H54 (cell line): ENCODE measurements at places on chromosomes 16 and 17.

DNA sequence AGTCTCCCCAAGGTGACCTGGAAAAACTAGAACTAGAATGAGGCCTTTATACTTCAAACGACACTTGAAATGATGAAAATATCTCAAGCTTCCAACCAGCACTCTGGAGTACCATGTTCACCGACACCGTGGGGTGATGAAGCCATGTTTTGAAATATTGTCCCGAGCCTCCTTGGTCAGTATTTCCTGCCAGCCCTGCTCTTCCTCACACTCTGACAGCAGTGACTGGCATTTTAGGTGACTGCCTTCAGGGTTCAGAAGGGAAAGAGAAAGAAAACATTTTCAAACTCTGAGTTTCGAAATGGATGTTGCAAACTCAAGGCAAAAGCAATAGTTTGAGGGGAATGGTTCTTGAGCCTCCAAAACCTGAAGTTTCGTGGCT, 39.3 kb upstream of the IRX6 start:
- DNase-seq, result no peak

DNA sequence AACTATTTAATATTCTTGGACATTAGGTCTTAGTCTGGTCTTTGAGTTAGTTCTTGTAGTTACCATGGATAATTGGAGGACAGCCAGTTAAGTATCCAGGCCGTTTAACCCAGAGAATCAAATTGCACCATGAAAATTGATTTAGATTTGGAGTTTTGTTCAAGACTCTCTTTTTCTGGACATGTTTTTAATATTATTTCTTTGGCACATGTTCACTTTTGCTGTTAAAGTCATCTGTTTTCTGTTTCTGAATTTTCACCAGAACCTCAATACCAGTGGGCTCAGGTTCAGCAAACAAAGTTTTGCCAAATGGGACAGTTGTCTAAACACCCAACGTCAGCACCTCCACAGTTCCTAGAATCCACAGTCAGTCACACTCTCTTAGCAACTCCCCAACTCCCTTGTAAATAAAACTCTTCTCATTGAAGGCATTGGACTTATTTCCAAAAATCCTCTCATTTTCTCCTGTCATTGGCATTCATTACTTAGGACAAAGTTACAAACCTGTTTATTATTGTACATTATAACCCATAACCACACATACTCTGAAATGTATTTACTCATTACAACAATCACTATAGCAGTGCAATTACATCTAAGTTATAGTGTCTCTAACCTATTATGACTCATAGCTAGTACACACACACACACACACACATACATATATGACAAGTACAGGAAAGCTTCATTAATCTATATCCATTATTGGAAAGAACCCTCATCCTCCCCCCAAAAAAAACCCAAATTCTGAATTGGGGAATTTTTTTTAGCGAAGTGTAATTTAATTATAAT, 33.5 kb upstream of the DNAH9 start:
- DNase-seq, result no peak

DNA sequence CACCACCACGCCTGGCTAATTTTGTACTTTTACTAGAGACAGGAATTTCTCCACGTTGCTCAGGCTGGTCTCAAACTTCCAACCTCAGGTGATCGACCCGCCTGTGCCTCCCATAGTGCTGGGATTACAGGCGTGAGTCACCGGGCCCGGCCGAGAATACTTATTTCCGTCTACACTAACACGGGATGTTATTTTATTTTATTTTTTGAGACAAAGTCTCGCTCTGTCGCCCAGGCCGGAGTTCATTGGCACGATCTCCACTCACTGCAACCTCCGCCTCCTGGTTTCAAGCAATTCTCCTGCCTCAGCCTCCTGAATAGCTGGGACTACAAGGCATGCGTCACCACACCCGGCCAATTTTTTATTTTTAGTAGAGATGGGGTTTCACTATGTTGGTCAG, 9.5 kb upstream of the PDXDC1 start:
- no peak for DNase-seq

GRCh38 chr17:27825459-27825858, 25.1 kb upstream of the NOS2 start:
- no peak for DNase-seq

- no peak for DNase-seq
These were observed 44.4 kb downstream of the ZNF778 start for GRCh38 chr16:89261691-89262563.

DNA sequence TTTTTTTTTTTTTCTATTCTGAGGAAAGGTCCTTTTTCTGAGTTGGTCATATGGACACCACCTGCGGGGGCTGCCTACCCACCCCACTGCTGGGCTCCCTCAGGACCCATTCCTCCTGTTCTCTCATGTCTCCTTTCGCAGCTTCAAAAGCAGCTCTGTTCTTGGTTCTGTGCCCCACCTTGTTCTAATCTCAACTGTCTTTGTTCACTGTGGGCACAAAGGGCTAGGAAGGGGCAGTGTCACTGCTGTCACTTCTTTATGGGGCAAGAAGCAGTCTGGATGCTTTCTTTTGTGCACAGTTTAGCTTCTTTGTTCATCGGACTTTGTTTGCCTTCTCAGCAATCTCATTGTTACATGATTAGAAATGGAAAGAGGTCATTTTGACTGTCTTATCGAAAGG, 7.1 kb downstream of the GOSR2 start:
- no peak for DNase-seq

GRCh38 chr17:72462407-72462806, 341.6 kb downstream of the SOX9 start:
- DNase-seq, result no peak

DNA sequence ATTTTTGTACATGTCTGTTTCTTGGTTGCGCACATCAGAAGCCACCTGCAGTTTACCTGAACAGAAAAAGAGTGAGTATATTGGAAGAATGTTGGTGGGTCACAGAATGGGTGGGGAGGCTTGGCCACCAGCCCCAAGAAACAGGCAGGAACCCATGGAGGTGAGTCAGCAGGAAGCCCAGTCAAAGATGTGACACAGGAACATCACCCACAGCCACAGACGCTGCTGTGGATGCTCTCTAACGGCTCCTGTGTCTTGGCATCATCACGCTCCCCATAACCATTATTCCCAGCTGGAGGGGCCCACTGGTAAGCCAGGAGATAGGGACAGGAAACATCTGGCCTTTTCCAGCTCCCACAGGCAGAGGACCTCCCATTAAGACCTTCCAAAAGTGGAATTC, 94.0 kb upstream of the WSB1 start:
- no peak for DNase-seq

GRCh38 chr17:67620088-67620487, 97.6 kb upstream of the NOL11 start:
- DNase-seq, result no peak

DNA sequence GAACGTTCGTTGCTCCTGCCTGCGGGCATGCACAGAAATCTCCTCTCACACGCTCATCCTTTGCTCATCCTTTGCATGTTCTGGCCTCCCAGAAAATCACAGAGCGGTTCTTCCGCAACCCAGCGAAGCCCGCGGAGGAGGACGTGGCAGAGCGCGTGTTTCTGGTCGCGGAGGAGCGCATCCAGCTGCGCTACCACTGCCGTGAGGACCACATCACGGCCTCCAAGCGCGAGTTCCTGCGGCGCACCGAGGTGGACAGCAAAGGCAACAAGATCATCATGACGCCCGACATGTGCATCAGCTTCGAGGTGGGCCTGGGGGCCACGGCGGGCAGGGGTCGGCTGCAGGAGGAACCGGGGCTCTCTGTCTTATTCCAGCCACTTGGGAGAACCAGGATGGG, 9.6 kb upstream of the KATNB1 start:
- no peak for DNase-seq

DNA sequence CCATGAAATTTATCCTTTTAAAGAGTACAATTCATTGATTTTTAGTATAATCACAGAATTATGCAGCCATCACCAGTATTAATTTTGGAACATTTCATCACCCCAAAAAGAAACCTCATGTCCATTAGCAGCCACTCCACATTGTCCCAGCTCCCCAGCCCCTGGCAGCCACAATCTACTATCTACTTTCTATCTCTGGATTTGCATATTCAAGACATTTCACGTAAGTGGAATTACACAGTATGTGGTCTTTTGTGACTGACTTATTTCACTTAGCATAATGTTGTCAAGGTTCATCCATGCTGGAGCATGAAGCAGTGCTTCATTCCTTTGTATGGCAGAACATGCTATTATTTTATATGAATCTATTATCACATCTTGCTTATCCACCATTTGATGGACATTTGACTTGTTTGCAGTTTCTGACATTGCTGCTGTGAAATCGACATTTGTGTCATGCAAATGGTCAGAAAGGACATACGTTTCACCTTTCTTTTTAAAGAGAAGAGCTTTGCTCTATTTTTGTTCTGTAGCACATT, 10.7 kb downstream of the METTL9 start:
- DNase-seq, result no peak

- DNase-seq, result no peak
These were observed 210.6 kb downstream of the MAP2K4 start for GRCh38 chr17:12231355-12231682.

DNA sequence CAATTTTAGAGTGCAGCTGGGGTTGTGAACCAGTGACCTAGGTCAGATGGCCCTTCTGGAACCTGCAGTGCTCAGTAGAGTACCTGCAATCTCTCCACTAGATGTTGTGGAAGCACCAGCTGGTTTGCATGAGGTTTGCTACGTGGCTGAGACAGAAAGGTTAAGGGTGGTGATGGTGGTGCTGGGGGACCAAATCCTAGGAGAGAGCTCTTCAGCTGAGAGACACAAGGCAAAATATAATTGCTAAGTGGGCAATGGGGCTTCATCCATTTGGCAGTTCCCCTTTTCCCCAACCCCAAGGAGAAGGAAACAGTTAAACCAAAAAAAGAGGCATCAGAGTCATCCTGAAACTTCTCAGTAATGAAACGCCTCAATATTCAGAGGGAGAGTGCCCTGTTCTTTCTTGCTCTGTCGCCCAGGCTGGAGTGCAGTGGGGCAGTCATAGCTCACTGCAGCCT, 13.9 kb downstream of the ITPRIPL2 start:
- no peak for DNase-seq

GRCh38 chr17:7179317-7180254, at the start of gene ASGR1:
ASGR1 (minus strand) TSS chr17:7179370; CDS start chr17:7178563, 807 bp downstream.
- DNase-seq, result no peak

DNA sequence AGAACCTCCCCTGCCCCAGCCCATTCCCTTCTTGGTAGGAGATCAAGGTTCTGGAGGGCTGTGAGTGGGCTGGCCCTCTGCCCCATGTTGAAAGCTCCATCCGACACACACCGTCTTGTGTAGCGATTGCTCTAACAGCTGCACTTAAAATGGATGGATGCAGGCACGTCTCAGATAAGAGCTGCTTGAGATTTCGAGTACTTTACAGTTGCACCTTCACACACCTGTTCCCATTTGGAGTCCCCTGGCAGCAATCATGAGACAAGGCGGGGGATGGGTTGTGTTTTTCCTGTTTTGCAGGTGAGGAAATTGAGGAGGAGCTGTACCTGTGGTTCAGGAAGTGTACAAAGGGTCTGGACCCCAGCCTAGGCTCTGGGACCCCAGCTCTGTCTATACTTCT, 25.6 kb upstream of the TAC4 start:
- DNase-seq, result no peak

GRCh38 chr16:59645194-59645593, 911.1 kb upstream of the GOT2 start:
- no peak for DNase-seq

DNA sequence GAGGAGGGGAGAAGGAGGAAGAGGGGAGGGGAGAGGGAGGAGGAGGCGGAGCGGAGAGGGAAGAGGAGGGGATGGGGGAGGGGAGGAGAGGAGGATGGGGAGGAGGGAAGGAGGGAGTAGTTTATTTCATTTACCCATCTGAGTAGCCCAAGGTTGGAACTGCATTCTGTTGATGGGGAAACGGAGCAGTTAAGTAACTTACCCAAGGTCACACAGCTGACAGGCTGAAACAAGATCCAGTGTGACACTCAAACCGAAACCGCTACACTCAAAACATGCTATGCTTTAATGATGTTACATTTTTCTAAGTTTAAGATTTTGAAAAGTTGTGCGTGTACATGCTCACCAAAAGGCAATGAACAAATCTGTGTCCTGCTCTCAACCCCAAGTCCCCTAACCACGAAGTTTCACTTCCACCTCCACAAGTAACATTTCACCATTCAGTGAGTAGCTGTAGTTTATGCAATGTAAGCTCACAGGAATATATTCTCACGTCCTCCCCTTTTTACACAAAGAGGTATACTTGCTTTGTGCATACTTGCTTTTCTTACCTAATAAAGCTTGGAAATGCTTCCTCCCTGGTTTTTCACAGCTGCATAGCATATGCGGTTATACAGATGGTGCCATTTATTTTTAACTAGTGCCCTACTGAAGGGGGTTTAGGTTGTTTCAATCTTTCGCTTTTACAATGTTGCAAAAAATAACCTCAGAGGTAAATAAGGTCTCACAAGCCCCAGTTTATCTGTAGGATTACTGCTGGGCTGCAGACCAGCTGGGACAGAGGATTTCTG, 275.3 kb downstream of the PARN start:
- DNase-seq, result no peak

DNA sequence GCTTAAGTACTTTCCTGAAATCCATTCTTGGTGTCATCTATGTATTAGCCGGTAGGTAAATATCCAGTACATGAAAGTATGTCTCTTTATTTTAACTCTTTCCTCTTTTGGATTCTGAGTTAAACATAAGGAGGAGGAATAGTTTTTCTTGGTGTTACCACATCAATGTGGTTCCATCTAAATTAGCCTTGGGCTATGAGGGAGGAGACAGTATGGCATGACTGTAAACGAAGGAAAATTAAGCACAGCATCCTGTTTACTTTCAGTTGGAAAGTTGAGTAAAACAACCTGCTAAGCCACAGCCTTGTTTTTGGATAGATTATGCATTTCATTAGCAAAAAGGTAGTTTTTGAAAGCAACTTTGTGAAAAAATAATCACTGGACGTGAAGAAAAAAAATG, 693.0 kb upstream of the SOX9 start:
- DNase-seq, result no peak

DNA sequence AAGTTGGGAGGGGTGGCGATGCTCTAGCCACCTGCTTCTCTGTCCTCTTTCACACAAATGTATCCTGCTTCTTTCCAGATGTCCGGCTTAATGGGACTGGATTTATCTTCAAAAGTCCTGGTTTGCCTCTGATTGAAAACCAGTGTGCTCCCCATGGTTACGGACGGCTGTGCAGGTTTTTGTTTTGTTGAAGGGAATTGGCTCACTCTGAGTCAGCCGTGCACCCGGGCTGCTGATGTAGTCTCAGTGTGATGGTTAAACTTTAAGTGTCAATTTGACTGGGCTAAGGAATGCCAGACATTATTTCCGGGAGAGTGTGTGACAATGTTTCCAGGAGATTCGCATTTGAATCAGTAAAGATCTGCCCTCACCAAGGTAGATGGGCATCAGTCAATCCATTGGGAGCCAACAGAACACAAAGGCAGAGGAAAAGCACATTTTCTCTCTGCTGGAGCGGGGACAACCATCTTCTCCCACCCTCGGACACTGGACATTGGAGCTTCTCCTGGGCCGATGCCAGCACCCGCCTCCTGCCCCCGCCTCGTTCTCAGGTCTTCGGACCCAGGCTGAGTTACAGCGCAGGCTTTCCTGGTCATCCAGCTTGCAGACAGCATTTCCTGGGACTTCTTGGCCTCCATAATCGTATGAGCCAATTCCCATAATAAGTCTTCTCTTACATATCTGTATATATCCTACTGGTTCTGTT, 126.9 kb upstream of the TNRC6C start:
- DNase-seq, result peak; percentile 63

- no peak for DNase-seq
These were observed 67.8 kb downstream of the C16orf78 start for GRCh38 chr16:49441366-49441780.
